ENCODE measurements at places on chromosomes 7 and 10. TPM values are rescaled to one million over a fixed set of nuclear protein-coding genes. Genes with fewer than 3 reads are reported as not detected.

Gene OR2A7
- total RNA-seq, result 0.07 TPM

Gene MYH16
- not detected for total RNA-seq

Gene NME8
- not detected for total RNA-seq

Gene XRCC2
- 1.2 TPM for total RNA-seq

Gene DYNC1I1
- total RNA-seq, result 1.5 TPM

Gene DDIT4
- 503 TPM for total RNA-seq

Gene ARPC1A
- total RNA-seq, result 257 TPM
